Activated CD4-positive, alpha-beta T cell treated with anti-CD3 and anti-CD28 coated beads for 4 hours (primary cell): ENCODE measurements at places on chromosomes 5 and 9.

DNA sequence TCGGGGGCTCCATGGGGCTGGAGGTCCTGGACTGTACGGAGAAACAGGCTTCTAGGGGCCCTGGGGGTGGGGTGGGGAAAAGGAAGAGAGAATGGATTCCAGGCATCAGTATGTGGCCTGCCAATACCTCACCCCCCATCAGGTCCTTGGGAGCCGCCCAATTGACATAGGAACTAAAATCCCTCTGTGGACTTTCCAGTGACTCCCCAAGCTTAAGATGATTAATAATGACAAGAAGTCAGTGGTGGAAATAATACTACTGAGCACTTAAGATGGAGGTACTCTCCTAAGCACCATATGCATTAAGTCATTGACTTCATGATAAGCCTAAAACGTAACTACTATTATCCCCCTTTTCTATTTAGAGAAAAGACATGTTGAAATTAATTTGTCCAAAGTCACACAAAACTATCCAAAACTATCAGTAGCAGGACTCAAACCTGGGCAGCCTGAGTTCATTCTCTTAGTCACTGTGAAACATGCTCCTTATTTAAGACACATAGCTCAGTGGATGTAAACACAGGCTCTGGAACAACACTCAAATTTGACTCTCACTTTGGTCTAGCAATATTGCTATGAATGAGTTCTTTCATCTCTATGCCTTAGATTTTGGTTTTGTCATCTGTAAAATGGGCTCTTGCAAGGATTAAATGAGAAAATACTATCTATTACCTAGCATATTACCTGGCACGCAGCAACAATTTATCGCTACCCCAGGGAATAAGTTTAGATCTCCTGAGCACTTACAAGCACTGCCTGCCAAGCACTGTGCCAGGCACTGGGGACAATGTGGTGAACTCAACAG lies 9.5 kb downstream of the SPRY4 start:
- DNase-seq: no peak

DNA sequence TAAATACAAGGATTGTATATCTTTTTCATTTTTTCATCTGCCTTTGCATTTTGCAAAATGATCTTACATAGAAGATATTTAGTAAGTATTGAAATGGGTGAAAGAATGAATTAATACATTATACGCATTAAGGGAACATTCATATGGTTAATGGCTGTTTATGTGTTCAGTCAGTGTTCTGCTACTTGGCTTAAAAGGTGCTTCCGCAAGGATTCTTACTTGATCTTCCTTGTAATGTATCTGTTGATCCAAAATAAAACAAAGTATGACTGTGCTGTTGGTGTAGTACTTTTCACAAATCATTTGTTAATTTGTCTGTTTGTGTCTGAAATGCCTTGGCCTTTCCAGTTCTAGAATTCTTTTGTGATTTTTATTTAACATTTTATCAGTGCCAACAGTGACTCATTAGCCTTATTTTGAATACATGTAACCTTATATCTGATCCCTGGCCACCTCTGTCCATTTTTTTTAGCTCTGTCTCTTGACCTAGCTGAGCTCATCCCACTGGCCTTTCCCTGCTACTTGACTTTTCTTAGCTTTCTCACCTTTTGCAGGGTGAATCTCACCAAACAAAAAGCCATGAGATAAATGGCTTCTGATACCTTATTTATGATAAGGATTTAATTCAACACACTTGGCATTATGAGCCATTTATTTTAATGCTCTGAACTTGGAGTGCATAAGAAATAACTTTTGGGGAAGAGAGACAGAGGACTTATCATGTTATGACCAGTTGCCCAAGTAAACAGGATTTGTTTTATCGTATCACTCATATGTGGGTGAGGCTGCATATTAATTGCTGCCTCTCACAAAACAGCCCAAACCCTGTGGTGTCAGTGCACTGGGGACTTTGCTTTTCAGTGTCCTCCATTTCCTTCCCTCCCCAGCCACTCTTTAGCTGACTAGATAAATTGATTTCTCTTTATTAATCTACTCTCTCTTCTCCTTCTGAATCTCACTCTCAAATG lies 340.3 kb downstream of the KDM4C start:
- DNase-seq: no peak

GRCh38 chr5:61307191-61307590 lies 24.9 kb upstream of the ZSWIM6 start:
- no peak for DNase-seq

DNA sequence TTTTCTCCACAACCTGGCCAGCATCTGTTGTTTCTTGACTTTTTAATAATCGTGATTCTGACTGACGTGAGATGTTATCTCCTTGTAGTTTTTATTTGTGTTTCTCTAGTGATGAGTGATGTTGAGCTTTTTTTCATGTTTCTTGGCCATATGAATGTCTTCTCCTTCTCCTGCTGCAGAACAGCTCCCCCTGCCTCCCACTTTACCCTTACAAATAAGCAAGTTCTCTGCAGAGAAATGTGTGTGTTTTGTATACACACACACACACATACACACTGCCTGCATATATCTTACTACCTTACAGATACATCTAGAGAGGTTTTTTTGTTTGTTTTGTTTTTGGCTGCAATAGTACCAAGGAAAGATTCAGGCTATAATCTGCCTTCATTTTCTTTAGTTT lies 88.7 kb upstream of the PHF24 start:
- DNase-seq: no peak

DNA sequence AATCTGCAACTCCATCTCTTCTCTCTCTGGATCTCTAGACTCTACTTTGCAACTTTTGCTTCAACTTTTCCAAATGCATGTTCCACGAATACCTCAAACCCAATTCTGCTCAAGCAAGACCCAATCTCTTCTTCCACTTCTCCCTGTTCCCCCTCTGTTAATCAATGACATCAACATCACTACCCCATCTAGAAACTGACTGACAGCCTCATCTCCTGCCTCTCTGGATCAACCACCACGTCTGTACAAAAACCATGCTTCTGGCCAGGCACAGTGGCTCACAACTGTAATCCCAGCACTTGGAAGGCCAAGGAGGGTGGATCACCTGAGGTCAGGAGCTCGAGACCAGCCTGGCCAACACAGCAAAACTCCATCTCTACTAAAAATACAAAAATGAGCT lies 12.2 kb downstream of the GLDC start:
- DNase-seq: no peak

GRCh38 chr5:120254385-120254784 lies 209.7 kb upstream of the PRR16 start:
- DNase-seq: no peak

DNA sequence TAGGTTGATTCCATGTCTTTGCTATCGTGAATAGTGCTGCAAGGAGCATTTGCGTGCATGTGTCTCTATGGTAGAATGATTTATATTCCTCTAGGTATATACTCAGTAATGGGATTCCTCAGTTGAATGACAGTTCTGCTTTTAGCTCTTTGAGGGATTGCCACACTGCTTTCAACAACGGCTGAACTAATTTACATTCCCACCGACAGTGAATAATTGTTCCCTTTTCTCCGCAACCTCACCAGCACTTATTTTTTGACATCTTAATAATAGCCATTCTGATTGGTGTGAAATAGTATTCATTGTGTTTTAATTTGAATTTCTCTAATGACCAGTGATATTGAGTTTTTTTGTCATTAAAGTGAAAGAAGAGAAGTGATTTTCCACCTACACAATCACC lies 18.5 kb downstream of the IFNA5 start:
- no peak for DNase-seq

GRCh38 chr5:180394031-180394636 lies 41.0 kb upstream of the GFPT2 start:
- no peak for DNase-seq

GRCh38 chr5:95969055-95969454 lies 7.4 kb upstream of the ELL2 start:
- no peak for DNase-seq

DNA sequence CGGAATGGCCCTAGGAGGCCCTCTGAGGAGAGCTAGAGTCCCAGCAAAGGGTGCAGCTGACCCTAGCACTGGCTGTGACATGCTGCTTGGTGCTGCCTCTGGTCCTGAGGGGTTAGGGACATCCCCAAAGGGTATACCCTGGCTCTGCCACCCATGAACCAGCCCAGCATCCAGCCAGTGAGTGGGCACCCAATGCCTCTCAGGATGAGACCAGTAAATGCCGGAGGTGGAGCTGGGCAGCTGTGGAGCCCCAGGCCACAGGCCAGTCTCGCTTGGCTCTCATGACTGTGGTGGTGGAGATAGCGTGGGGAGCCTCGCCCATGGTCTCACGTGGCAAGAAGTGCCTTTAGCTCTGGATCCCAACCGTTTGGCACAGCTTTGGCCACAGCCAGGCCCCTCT lies 3.7 kb upstream of the CEL start:
- DNase-seq: no peak

- no peak for DNase-seq
Measured at GRCh38 chr9:26234865-26235264, 556.6 kb upstream of the TUSC1 start.

DNA sequence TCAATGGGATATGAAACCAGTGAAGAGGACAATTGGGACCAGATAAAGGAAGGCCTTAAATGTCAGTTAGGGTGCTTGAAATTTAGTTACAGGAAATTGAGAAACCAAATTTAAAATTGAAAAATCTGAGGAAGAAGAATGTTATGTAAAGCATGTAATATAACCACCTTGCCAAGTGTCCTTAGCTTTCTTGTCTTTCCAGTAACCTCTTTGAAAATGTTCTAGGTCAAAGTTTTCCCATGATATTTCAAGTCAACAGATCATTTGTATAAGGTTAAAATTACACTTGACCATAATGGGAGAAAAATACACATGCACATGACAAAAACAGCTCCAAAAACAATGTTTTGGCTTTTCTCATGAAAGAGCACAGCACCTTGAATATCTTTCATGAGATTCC lies 21.1 kb downstream of the LOX start:
- DNase-seq: no peak

DNA sequence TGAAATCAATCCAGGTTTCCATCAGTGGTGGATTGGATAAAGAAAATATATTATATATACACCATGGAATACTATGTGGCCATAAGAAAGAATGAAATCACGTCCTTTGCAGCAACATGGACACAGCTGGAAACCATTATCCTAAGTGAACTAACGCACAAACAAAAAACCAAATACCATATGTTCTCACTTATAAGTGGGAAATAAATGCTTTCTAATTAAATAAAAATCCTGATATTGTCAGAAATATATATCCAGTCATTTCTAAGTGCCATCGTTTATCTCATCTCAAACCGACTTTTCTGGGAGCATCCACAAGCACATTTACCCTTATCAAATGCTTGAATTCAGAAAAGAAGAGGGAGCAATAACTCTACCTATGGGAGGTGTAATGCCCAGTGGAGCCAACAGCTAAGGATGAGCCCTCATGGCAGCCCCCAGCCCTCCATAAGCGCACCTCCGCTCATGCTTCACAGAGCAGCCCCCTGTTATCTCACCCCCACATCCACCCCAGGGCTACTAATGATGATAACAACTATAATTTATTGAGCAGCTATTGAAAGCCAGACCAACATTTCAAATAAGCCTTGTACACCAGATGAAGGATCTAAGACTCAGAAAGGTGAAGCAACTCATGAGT lies 101.7 kb upstream of the SPOCK1 start:
- DNase-seq: no peak

DNA sequence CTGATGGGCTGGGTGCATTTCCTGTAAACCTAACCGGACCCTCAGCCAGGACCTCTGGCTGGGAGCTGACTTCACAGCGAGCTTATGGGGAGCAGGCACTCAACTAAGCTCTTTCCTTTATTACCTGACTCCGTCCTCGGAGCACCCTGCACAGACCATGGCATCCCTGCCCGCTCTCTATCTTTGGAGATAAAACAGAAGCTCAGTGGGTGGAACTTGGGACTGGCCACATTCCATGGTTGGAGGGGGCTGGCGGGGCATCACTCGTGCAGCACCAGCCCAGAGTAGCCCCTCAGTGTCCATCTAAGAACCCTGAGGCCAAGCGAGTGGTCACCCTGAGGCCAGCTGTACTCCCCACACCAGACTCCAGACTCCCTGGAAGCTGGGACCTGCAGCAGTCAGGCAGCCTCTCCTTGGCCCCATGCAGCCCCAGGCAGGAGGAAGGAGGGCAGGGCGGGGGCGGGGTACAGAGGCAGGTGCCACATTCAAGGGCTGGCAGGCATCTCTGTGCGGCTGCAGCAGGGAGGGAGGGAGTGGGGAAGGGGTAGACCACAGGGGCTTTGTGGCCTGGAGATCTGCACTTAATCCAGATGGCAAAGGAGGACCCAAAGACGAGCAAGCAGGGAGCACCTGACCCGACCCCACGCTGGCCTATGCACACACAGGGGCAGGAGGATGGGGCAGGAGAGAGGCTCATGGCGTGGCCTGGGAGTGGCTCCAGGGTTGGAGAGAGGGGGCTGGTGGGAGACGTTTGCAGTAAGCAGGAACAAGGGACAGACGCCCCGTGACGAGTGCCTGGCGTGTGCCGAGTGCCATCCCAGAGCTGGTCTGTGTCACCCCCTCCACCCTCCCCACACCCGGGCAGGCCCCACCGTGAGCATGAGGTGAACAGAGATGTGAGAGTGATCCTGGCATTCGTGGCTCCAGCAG lies 26.1 kb downstream of the GLT6D1 start:
- DNase-seq: no peak

- no peak for DNase-seq
Measured at GRCh38 chr9:129938291-129938979, 103.2 kb downstream of the USP20 start.

- DNase-seq: no peak
Measured at GRCh38 chr5:72288924-72289323, 31.1 kb downstream of the MRPS27 start.

DNA sequence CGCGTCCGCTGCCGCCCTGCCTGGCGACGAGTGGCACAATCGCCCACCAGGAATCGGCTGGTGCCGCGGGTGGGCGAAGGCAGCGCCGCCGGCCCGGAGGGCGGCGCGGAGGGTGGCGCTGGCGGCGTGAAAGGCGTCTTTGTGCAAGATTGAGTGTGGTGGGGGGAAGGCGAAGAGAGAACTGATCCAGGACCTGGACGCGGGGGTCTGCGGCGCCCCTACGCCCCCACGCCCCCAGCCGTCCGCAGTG lies 4.6 kb upstream of the RGMB start:
- peak; percentile 14 for DNase-seq

DNA sequence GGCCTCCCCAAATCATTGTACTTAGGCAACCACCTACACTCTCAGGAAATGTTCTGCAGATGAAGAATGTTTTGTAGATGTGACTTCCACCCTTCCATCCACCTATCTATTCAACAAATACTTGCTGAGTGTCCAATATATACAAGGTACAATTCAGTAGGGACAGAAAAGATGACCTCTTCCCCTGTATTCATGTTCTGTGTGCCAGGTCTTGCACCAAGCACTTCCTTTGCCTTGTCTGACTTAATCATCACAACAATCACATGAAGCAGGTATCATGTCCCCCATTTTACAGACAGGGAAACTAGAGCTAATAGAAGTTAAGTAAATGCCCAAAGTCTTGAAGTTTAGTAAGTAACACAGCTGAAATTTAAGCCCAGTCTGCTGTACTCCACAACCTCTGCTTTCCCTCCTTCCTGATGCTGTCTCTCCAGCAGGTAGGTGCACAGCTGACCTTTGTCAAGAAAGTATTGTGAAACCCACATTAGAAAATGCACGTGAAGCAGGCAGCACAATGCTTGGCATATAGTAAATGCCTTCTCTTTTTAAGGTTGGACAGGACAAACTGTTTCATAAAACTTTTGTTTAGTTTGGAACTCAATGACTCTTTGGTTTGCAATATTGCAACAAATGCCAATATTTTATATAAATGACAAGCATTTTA lies 296.5 kb downstream of the DEPDC1B start:
- no peak for DNase-seq

GRCh38 chr5:30357371-30357770 lies 836.1 kb upstream of the CDH6 start:
- no peak for DNase-seq
